ENCODE measurements at places on chromosomes 12 and 14.

DNA sequence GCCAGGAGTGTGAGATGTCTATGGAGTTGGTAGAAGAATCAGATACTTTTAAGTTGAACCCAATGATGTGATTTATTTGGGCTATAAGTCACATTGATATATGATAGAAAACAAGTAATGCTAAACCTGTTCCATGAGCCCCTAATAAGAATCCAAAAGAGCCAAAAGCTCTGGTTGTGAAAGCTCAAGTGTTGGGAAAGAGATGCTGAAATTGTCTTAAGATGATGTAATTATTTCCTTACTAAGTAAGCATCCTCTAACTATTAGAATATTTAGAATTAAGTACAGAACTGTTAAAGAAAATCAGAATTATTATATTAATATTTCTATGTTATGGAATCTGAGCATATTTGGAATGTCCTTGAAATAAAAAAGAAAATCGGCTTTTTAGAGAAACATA lies 17.6 kb upstream of the SLC2A13 start:
- no peak for DNase-seq

- DNase-seq, result no peak
Measured at GRCh38 chr12:122226366-122227125, 694 bp upstream of the DIABLO start.

DNA sequence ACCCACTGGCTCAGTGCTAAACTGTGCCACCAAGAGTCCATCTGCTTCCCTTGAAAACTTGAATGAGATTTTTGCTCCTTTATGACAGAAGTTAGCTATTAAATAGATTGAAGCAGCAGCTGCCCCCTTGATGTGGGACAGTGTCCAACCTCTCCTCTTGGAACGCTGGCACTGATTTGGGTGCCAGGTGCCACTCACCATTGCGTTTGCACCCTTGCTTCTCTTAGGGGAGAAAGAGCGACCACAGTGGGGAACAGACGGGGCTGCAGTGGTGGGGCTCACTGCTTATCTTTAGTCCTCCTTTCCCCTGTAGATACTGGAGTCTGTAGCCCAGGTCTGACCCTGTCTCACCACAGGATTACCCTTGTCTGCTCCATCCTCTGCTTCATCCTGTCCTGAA lies 9.4 kb downstream of the EP400 start:
- no peak for DNase-seq

DNA sequence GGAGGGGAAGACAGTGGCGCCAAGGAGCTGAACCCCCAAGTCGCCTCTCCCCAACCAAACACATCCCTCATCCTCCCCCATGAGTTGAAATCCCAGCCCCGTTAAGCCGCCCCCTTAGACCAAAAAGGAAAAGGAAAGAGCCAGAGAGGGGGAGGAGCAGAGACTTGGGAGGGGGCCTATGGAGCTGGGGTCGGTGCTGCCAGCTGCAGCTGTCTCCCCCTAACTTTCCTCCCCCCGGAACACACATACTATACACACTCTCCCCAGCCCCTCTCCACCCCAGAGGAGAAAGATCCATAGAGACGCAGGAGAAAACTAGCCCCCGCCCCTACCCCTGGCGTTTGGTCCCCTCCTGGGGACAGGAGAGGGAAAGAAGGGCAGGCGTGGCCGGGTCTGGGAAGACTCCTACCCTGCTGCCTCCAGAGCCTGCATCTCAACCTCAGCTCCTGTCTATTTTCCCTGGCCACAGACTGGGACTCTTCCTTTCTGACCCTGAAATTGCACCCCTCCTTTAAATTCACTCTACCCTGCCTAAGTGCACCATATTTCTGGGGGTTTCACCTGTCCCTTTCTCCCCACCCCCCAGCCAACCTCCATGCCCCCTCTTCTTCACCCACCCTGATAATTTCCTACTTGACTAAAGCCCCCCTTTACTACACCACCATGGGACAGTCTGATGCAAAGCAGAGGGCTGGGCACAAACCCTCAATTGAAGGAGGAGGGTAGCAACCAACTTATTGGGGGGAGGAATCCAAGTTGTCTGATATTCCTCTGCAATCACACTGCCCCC lies 1.7 kb upstream of the HOXC9 start:
- DNase-seq, result no peak

DNA sequence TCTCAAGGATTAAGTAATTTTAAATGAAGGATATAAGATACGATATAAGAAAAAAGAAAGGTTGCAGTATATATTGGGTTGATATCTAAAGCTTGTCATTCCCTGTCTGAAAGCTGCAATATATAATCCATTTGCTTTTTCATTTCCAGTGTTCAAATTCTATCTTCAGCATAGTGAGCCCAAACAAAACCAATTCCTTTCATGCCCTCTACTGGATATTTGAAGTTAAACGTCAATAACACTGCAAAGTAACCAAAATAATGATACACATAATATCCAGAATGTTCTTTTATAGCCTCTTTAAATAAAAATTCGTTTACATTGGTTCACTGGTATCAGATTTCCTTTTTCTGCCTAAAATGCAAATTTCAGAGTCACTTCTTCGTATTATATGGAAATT lies 64.5 kb upstream of the DAAM1 start:
- no peak for DNase-seq

GRCh38 chr12:71353607-71354006 lies 86.0 kb upstream of the LGR5 start:
- DNase-seq, result no peak

DNA sequence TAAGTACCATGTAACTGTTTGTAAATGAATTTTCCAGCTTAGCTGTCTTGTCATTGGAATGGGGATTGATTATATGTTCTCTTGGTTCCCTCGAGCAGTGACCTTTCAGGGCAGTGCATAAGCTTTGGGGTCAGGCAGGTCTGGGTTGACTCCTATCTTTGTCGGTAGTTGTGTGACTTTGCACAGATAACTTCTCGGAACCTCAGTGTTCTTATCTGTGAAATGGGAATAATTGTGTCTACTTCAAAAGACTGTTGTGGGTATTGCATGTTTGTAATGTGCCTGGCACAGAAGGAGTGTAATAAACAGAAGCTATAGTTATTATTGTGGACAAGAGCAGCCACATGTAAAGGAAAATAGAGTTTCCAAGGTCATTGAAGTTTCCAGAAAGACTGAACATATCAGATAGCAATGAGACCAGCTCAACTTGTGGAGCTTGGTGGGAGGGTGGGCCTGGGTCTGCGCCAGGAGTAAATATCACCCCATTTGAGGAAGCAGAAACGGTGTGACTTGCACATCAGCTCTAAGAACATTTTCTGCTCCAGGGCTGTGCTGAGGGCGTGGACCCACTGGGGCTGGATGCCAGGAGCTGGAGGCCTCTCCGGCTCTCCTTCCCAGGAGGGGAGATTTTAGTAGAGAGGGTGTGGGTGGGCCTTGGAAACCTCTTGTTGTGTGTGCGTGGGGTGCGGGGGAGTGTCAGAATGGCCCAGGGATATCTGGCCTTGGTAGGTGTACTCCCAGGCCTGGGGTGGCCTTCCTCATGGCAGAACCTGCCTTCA lies 19.7 kb downstream of the FOS start:
- DNase-seq, result no peak

DNA sequence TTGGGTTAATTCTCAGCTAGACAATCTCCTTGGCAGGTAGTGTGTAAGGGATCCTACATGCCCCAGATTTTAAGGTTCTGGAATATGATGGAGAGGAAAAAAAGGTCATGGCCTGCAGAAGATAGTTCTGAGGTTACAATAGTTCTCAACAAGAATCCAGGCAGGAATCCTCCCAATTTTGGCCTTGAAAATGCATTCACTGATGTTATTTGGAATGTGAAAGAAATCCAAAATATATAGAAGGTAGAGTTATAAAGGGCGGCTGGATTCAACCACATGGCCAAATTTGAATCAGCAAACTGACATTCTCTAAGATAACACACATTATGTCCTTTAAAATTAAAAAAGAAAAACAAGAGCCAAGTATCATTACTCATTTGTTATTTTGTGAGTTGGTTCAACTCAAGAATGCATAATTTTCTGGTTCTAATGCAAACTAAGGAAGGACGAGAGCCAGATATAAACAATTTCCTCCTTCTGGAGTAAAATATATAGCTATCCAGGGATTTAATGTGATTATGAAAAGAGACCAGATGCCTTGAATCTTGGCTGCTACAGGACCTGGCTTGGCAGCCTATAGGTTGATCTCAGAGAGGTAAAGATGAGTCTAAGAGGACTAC lies 177.0 kb upstream of the G2E3 start:
- DNase-seq, result no peak

GRCh38 chr12:64452559-64453329 lies 824 bp downstream of the TBK1 start:
- DNase-seq, result peak; percentile 34

DNA sequence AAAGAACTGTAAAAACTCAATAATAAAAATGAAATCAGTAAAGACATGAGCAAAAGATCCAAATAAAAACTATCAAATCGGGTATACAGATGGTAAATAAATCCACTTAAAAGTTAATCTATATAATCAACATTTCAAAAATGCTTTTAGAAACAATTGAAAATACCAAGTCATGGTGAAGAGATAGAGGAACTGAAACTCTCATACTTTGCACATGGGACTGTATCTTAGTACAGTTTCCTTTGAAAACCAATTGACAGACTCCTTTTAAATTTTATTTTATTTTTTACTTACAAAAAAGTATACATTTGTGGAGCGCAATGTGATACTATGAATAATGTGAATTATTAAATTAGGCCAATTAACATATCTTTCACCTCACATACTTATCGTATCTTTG lies 98.6 kb upstream of the FAR2 start:
- no peak for DNase-seq

DNA sequence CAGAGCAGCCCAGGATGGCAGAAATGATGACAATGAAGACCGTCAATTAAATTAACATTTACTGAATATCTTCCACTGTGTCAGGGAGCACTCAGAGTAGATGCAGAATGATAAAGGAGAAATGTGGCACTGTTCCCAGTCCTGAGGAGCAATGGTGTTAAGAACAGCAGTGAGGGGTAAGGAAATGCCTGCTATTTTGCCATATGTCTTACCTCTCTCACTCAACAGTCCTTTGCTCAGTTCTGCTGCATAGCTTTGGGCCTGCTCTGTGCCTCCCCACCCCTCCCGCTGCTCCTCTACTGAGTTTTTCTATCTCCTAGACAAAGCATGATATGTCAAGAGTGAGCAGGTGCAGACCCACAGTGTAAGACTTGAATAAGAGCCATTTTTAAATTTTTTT lies 318.8 kb downstream of the NAV3 start:
- no peak for DNase-seq

DNA sequence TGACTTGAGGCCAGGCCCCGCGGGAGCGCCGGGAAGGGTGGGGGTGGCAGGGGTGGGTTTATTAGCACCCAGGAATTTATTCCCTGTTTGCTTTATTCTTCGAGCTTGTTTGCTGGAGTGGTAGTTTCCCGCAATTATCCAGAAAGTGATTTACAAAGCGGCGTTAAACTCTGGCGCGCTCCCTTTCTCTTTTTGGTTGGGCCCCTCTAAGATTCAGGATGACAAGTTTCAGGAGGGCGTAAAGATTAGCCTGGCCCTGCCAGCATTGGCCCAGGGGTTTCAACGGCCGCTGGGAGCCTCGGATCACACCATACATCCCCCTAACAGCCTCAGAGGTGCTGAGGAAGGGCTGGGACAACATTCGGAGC lies 444 bp upstream of the NKX2-8 start:
- no peak for DNase-seq

GRCh38 chr14:85479306-85479705 lies 50.6 kb upstream of the FLRT2 start:
- DNase-seq, result no peak

DNA sequence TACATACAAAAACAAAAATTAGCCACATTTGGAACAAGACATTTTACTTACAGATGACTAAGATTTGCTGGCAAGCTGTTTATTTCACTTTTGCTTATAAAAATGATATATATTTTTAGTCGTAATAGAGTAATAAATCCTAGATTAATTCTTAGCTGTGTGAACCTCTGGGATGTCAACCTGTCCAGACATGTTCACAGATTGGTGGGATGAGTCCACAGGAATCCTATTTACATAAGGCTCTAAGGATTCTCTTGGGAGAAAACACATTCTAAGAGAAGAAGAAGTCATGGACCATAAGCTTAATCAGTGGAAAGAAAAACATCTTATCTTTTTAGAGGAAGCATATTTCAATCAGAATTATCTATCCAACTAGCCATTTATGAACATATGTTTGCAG lies 797.4 kb downstream of the C12orf50 start:
- DNase-seq, result no peak

DNA sequence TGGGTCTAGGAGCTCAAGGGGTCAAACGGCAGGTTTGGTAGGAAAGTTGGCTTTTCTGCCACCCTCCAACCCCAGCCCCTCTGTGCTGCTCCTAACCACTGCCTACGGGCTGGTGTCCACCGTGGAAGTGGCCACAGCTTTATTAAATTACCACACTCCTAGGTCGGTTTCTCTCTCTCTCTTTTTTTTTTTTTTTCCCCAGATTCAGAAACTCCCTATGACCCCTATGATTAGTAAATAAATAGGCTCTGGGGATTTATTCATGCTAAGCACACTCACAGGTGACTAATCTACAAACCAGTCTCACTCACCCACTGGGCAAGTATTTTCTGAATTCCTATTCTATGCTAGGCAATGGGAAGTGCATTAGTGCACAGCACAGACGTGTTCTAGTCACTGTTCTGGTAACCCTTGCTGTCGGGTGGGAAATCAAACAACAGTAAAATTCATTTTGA lies 8.7 kb upstream of the DDX47 start:
- peak; percentile 79 for DNase-seq

- DNase-seq, result no peak
Measured at GRCh38 chr14:53330441-53330840, 177.3 kb upstream of the DDHD1 start.

DNA sequence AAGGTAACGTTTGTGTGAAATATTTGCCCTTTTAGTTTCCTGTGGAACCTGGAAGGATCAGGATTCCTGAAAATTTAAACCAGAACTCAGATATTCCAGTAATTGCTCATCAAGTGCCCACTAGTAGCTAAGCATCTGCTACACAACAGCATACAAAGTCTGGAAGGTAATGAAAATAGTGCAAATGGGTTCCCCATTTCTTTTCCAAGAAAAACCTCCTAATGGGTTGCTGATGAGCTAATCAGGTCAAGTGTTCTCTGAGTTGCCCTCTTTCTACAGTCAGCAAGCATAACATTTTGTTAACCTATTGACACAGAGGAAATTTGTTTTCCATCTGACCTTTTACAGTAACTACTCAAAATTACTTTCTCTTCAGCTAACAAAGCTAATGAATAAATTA lies 83.6 kb upstream of the PMCH start:
- DNase-seq, result no peak

- DNase-seq, result no peak
Measured at GRCh38 chr12:106299202-106299774, 3.2 kb upstream of the TCP11L2 start.

GRCh38 chr14:75150150-75150549 lies 23.3 kb upstream of the NEK9 start:
- DNase-seq, result no peak

DNA sequence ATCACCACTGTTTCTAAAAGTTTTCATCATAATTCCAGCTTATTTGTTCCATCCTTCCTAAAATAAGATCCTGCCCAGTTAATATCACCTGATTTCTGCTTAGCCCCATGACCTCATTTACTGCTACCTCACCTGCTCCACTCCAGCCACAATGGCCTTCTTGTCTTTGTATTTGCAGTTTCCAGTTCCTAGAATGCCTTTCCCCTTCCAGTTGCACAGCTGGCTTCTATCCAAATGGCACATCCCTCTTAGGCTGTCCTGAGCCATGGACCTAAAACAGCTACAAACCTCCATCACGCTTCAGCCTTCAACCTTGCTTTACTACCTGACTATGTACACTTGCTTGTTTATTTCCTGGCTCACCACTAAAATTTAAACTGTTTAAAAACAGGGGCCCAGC lies 6.5 kb upstream of the LGMN start:
- no peak for DNase-seq
